ENCODE measurements at places on chromosomes 16 and 17.

DNA sequence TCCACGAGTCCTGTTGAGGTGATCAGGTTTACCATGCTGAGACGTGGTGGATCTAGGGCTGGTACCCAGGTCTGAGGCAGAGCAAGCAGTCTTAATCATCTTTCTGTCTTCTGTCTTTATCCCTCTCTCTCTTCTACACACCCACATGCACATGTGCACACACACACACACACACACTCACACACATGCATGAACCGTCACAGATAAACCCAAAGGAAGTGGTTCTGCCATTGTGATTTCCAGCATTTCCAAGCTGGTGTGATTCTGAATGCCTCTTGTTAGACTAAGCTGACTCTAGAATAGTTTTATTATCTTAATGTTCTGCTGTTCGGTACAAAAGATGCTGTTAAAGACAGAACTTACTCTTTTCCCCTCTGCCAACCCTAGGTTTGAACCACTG lies 411.8 kb upstream of the SALL1 start:
- H3K4me1 ChIP-seq, result no peaks in the 10 kb centered on the region
- no peaks in the 10 kb centered on the region for H3K27me3 ChIP-seq
- DNase-seq, result no peak
- no peak overlapping the region for H3K27ac ChIP-seq

- H3K27ac ChIP-seq, result no peak overlapping the region
- DNase-seq, result no peak
- H3K4me3 ChIP-seq, result no peak overlapping the region
- H3K36me3 ChIP-seq, result no peaks in the 10 kb centered on the region
- peaks cover 6% of the 10 kb centered on the region for H3K27me3 ChIP-seq
Observed at GRCh38 chr17:34562387-34562786, 17.0 kb upstream of the TMEM132E start.

GRCh38 chr17:5526821-5527598 lies 40.6 kb downstream of the MIS12 start:
- peaks cover 31% of the 10 kb centered on the region for H3K36me3 ChIP-seq
- H3K27me3 ChIP-seq, result no peaks in the 10 kb centered on the region
- DNase-seq, result peak; percentile 18
- peaks cover 13% of the 10 kb centered on the region for H3K4me1 ChIP-seq
- H3K27ac ChIP-seq, result peak overlapping the region; percentile 84

DNA sequence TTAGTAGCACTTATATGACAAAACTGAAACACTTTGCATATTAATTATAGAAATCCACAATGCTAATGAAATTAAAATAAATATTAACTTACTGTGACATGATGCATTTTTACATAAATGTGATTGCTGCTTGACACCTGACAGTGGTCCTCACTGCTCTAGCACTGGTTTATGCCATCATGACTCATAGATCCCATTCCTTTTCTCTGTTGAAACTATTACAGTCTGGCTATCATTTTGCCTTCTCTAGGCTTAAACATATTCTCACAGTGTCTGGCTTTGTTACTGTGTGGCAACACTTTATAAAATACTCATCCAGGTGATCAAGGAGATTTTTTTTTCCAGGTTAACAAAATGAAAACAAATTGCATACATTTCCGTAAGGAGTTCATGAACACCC lies 108.0 kb downstream of the MRTFB start:
- H3K36me3 ChIP-seq, result no peaks in the 10 kb centered on the region
- H3K27ac ChIP-seq, result no peak overlapping the region
- no peaks in the 10 kb centered on the region for H3K4me1 ChIP-seq

DNA sequence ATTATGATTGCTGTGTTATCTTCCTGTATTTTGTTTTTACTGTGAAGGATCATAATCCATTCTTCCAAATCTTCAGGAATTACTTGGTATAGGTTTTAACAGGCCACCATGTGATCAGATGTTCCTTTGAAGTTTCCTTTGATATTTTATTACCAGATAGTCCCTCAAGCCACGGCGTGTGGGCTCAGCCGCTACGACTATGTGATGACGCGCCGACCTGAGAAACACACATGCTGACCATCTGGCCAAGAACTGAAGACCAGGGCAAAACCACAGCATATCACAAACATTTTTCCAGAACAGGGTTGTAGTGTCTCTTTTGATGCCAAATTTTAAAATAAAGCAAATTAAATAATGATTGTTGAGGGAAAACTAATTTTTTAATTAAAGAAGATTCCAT lies 47.3 kb downstream of the ZCCHC14 start:
- no peaks in the 10 kb centered on the region for H3K4me1 ChIP-seq
- no peak for DNase-seq
- H3K4me3 ChIP-seq, result no peak overlapping the region
- peaks cover 1% of the 10 kb centered on the region for H3K27me3 ChIP-seq

GRCh38 chr16:70470927-70471341 lies 16.5 kb downstream of the FCSK start:
- H3K27ac ChIP-seq, result no peak overlapping the region
- H3K4me3 ChIP-seq, result no peak overlapping the region
